Effector CD8-positive, alpha-beta T cell (primary cell): ENCODE measurements at places on chromosomes 5 and 9.

DNA sequence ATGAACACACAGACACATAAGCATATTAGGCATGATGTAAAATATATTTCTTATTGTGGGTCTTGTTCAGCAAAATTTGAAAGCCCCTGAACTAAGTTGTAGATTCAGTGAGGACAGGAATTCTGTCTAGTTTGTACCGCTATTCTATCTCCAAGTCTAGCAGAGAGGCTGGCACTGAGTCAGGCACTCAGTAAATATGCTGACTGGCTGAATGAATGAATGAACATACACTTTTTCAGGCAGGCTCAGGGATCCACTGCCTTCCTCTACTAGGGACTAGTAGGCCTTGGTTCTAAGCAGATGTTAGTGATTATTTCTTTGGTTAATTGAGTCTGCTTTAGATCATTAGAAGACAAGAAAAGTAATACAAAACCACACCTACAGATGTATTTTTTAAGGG lies 157.5 kb downstream of the ZSWIM6 start:
- DNase-seq: no peak

- no peak for DNase-seq
Observed at GRCh38 chr9:135123773-135124134, 36.3 kb downstream of the OLFM1 start.

DNA sequence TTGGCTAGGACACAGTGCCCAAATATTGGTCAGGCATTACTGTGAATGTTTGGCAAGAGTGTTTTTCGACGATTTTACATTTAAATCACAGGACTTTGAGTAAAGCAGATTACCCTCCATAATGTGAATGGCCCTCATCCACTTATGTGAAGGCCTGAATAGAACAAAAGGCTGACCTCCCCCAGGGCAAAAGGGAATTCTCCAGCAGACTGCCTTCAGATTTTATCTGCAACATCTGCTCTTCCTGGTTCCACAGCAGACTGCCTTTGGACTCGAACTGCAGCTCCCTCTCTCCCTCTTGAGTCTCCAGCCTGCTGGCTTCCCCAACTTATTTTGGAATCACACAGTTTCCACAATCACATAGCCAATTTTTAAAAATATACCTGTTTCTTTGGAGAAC lies 7.1 kb upstream of the TMEM215 start:
- DNase-seq: no peak

- DNase-seq: no peak
Observed at GRCh38 chr9:130633336-130634190, 30.8 kb upstream of the PRDM12 start.

DNA sequence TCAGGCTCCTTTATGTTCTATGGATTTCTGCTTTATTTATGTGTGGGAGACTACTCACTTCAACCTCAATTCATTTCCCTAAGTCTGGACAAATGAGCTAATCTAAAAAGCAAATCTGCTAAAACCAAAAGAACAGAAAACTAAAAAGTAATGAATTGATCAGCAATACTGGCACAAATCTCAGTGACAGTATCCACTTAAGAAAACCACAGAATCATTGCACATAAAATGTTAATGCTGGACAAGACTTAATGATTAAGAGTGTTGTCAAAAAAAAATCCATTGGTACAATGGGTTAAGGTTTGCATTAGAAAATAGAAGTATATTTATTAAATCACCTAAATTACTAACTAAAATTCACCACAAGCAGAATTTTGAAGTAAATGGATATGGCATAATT lies 147.6 kb downstream of the EDIL3 start:
- DNase-seq: no peak

DNA sequence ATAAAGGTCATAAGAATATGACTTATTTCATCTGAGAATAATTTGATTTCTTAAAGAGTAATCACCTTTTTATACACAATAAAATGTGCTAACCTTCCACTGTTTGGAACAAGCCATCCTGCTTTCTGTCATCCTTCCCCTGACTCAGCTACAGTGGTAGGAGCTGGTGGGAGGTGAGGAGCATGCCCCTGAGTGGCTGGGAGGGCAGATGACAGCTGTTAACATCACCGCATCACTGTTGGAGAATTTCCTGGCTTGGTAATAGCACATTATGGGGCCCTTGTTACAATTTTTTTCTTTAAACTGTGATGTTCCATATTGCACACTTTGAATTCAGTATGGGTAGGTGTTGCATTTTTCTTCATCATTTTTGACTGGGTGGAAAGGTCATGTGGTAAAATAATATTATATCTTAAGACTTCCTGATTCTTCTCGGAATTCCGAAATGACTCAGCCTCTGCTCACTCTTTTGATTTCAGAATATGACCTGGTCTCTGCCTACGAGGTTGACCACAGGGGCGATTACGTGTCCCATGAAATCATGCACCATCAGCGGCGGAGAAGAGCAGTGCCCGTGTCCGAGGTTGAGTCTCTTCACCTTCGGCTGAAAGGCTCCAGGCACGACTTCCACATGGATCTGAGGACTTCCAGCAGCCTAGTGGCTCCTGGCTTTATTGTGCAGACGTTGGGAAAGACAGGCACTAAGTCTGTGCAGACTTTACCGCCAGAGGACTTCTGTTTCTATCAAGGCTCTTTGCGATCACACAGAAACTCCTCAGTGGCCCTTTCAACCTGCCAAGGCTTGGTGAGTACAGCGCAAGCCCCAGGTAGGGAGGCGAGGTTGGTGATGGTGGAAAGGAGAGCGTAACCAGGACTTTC lies 5.8 kb downstream of the ADAMTS16 start:
- DNase-seq: no peak

- DNase-seq: no peak
Observed at GRCh38 chr9:76451234-76451633, 7.7 kb upstream of the GCNT1 start.

- DNase-seq: no peak
Observed at GRCh38 chr5:40600383-40600782, 79.3 kb upstream of the PTGER4 start.

GRCh38 chr5:766666-767431 lies 17.7 kb downstream of the ZDHHC11B start:
- no peak for DNase-seq

DNA sequence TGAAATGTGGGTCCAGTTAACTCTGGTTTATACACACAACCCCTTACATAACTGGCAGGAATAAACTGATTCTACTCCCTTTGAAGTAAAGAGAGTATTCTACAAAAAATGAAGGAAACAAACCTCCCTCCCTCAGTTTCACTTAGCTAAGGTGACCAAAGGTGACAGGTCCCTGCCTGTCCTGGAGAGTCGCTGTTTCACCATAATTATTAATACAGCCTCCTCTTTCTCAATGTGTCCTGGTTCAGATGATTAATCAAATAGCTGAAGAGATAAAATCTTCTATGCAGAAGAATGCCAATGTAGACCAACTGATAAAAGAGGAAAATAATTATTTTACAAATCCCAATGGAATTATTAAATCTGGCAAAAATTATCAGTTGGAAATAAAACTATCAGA lies 163.7 kb upstream of the GNA14 start:
- DNase-seq: no peak

GRCh38 chr5:31630931-31631330 lies 8.0 kb upstream of the PDZD2 start:
- DNase-seq: no peak

- DNase-seq: no peak
Observed at GRCh38 chr9:133499132-133499891, 20.4 kb upstream of the SLC2A6 start.

DNA sequence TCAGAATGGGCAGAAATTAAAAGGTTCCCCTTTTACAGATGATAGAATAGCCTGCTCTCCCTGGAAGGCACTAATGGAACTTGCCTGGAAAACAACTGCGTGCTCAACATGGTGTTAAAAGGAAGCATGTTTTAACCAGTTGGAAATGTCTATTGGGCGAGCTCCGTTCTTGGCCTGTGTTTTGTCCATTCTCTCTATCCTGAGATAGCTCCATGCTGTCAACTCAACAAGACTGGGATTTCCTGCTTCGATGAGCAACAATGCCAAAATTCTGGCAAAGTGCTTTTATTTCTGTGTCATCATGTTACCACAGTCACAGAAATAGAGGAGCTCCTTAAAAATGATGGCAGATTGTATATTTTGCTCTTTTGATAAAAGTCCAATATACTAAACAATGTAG lies 198.3 kb downstream of the PLK2 start:
- no peak for DNase-seq

GRCh38 chr5:116838011-116838536 lies 263.5 kb upstream of the SEMA6A start:
- DNase-seq: no peak

GRCh38 chr5:56666901-56667300 lies 148.4 kb upstream of the MAP3K1 start:
- DNase-seq: no peak

DNA sequence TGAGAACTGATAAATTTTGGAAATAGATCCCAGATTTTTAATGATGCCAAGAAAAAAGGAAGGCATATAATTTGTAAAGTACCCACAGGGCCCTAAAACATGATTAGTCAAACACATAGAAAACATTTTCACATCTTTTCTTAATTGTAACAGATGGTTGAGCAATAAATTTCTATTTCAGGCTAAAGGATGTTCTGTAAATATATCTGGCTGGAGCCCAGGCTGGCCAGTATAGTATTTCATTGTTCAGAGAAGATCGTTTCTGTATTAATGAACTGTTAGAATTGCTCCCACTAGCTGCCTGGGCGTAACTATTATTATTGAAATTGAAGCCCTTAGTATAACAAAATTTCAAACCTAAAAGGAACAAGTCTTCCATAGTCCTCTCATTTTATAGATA lies 105.3 kb upstream of the SMC2 start:
- no peak for DNase-seq

GRCh38 chr5:109126481-109126880 lies 283.3 kb downstream of the PJA2 start:
- no peak for DNase-seq

DNA sequence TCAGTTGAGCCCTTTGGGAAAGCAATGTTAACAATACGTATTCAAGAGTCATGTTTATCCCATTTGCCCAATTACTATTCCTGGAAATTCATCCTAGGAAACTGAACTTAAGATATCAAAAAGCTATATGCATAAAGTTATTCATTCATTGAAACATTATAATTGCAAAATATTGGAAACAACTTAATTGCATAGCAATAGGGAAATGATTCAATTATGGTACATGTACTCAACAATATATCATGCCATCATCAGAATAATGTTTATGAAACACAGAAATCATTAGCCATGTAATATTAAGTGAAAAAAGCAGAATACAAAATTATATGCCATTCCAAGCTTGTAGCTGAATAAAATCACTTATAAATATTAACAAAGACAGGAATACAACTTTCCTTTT lies 35.3 kb downstream of the ABCA1 start:
- no peak for DNase-seq
